ENCODE measurements at places on chromosomes 1 and 21.

DNA sequence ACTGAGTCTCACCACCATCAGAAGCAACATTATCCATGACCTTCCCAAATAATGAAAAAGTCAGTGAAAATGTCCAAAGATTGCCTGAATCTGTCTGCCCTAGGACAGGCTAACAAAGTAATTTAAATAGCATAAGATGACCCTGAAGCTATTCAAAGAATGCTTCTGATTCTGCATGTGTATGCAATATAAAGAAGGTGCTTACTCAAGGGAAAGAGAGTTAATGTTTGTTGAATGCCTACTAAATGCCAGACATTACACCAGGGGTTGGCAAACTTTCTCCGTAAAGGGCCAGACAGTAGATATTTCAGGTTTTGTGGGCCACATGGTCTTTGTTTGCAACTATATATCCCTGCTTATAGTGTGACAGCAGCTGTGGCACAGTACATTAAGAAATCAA, 221.9 kb upstream of the DMRTA2 start:
- no peak for DNase-seq

- DNase-seq, result peak; percentile 95
Measured at GRCh38 chr1:32992489-32993323, 28.1 kb upstream of the RNF19B start.

DNA sequence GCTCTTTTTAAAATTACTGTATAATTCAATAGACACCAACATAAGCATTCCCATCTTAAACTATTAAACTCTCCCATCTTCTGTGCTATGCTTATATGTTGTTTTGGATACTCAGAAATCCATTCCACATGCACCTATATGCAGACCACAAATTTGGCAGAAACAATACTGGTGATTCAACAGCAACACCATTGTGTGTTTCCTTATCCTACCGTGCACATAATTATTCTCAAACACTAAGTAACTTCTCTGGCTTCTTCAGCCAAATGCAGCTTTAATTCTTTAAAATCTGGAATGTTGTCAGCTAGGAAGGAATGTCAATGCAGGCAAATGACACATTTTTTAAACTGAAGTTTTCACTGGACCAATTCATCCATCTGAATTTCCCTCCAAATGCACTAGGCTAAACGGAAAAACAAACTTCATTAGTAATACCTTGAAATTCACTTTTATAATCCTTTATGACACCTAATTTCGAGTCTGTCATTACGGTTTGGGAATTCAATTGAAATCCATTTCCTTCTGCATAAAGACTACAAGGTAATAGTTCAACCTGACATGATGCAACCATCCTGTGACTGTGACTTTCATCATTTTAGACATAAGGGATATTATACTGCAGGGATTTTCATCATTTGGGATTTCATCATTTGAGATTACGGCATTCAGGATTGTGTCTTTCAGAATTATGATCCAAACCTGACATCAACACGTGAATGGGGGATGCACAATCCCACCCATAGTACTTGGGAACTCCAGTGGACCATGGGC, 308.5 kb downstream of the LTN1 start:
- no peak for DNase-seq

DNA sequence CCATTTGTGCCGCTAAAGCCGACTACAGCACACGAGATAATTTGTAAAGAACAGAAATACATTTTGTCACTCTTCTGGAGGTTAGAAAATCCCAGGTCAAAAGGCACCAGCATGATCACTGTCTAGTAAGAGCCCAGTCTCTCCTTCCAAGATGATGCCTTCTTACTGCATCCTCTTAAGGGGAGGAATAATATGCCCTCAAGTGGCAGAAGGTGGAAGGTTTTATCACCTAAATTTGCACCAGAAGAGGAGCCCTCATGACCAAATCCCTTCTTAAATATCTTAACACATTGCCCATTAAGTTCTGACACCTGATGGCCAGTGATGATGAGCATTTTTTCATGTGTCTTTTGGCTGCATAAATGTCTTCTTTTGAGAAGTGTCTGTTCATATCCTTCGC, 326.7 kb upstream of the RGS18 start:
- peak; percentile 4 for DNase-seq

GRCh38 chr1:27576806-27577227, 27.1 kb downstream of the AHDC1 start:
- DNase-seq, result no peak

- DNase-seq, result no peak
Measured at GRCh38 chr1:242605521-242605920, 81.0 kb upstream of the PLD5 start.

DNA sequence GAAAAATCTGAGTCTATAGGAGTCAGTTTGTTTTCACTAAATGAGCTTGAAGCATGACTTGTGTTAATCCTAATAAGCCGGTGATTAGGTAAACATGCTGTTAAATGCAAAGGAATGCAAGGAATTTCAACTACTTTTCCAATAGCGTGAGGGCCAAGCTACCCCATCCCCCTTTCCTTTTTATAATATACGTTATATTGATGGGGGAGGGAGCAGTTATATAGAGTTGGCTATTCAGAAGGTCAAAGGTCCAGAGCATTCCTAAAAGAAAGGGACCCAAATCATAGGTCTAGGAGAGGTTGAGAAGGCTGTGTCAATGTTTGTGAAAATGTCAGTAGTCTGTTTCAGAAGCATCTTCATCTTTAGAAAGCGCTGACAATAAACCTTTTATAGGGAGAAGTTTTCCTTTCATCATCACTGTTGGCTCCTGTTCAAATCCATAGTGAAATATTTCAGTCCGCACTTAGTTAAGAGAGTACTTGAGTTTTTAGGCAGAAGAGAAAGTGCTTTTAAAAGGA, 3.8 kb downstream of the CCN1 start:
- DNase-seq, result peak; percentile 97

GRCh38 chr1:90475631-90476030, 241.5 kb downstream of the BARHL2 start:
- DNase-seq, result no peak

DNA sequence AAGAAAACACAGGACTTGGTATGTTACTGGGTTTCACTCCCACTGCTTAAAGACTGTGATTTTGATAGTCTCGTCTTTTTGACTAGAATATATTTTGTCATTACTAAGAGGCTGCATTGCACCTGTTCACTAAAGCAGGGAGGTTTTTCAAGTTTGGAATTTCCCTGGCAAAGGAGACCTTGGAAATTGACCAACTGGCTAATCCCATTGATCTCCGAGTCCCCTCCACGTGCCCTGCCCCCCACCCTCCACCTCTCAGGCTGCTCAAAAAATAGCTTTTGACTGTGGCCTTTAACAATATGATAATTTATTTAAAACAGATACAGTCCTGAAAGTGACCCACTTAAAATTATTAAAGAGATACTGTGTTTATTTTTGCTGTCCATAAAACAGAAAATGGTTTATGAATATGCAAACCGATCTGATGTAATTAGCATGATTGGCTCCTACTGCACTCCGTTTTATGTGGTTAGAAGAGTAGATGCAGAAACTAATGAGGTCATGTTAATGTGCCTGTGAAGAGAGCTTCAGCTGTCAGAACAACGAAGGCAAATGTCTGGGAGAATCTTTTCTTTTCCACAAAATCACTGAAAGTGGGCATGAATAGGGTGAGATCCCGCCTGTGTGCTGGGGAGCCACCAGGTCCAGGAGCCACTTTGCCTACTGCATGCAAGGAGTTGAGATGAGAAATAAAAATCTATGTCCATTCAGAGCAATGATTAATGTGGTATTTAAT, 361.5 kb downstream of the RRAGC start:
- no peak for DNase-seq

DNA sequence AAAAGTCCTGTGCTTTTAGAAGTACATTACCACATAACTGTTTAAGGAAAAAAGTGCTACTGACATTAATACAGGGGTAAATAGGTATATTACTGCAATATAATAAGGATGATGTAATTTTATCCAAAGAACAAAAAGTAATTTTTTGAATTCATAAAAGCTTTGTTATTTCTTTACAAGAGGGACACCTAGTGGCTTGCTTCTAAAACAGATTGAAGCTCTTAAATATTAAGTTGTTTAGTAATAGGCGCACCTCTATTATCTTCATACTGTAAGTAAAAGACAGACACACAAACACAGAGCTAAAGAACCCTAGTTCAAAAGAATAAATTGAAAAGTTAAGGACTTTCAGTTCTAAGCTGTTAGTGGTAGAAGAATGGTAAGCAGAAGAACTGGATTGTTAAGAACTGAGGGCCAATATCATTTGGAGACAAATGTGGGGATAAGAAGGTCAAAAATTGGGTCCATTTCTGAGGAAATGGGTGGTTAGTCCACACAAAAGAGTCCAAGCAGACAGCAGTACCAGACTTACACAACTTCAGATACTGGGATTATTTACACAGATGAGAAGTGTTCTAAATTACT, 15.4 kb downstream of the ZNHIT6 start:
- DNase-seq, result peak; percentile 63

DNA sequence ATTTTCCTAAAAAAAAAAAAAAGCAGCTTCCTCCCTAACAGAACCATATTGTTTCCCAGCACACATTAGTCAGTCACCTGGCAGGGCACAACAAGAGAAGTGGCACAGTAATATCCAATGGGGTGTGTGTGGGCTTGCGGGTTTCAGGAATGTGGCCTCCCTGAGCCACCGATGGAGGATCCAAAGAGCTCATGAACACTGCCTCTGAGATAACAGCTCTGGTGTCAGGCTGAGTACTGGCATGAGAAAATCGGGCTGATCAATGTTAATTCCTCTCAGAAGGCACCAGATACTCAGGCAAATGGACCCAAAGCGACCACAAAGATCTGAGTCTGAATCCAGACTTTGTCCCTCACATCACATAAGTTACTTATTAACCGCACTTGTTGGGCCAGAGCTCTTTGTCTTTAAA, 2.2 kb upstream of the LYPD8 start:
- DNase-seq, result no peak

- DNase-seq, result no peak
Measured at GRCh38 chr1:111470596-111470995, 3.2 kb upstream of the C1orf162 start.

DNA sequence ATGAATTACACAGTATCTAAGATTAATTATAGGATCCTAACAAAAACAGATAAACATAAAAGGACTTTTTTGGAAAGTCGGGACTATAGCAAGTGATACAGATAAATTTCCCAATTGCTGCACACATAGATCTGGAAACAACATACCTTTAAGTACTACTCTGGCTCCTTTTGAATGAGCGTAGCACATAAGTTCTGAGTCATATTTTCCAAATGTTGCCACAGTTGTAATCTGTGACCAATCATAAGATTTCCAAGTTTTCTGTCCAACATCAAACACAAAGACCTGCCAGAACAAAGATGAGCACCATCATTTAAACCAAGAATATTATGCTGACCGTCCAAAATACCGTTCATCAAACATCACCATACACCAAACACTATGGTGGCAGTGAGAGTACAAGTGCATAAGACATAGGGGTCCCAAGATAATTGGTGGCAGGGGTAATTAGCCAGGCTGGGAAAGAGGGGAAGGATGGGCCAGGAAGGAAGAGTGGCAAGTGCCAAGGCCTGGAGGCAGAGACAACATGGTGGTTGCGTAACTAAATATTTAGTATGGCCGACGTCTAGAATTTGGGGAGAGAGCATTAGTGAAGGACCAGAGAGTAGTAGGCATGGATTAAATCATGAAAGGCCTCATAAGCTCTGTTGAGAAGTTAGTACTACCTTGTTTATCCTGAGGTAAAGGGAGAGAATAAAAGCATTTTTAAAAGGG, 3.6 kb downstream of the CTBS start:
- no peak for DNase-seq

- no peak for DNase-seq
Measured at GRCh38 chr1:10629816-10630571, 155.2 kb downstream of the PEX14 start.

DNA sequence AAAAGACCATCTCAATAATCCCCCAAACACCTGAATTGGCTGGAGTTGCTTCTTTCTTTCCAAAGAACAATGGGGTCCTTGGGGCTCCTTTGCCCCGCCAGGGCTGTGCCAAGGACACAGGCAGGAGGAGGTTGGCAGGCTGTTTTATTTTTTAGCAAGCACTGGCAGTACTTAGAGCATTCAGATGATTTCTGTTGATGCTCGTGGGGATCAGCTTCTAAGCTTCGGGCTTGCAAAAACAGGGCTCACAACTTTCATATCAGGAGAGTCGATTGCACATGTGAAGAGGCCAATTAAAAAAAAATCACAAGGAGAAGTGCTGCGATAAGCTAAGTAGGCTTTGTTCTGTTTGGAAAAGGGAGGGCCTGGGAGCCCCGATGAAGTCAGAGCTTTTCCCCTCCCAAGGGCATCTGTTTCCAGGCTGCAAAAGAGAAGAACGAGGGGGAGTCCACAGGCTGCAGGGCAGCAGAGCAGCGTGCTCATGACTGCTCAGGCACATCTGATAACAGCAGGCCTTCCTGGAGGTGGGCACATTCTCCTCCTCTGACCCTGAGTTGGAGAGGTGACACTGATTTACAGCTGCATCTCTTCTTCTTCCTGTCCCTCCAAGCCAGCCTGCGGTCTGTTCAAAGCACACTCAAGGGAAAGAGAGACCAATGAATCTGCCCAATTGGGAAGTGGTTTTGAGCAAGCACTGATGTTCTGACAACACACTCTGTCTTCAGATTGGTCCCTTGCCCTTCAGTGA, 27.3 kb upstream of the BCAR3 start:
- peak; percentile 25 for DNase-seq

DNA sequence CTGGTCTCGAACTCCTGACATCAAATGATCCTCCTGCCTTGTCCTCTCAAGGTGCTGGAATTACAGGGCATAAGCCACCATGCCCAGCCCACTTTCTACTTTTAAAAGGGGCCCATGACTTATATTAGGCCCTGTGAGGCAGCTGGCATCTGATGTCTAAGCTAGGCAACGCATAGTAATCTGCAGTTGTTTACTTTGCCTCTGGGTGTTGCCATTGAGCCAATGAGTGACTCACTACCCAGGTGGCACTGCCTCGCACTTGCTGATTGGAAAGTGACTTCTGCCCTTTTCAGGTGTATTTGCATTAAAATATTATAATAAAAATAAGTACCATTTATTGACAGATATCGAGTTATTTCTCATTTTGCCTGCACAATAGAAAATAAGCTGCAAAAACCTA, 84.9 kb downstream of the KIF14 start:
- peak; percentile 25 for DNase-seq

DNA sequence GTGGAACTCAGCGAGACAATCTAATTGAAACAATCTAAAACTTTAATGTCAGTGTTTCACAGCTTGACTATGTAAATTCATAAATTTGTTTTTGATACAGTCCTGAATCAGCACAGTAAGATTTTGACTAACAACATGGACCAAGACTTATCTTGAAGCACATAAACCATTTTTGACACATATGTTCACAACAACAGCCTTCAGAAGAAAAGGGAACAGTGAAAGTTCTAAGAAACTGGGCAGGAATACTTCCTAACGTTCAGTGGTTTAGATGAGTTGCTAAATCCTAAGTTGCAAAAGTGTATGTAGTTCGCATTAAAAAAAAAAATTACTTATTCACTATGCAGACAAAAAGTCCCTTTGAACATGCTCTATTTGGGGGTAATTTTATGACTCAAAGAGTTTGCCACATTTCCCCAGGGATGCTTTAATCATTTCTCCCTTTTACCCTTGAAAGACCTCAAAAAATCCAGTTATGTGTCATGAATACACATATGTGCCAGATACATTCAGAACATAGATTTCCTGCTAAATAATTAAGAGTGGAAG, 120.2 kb downstream of the MRPL39 start:
- DNase-seq, result no peak

Data from EL (cell line).